ENCODE measurements at places on chromosomes 1 and 21.

- peak; percentile 6 for DNase-seq
Observed at GRCh38 chr1:201085902-201086735, 26.1 kb downstream of the CACNA1S start.

- DNase-seq: no peak
Observed at GRCh38 chr21:32842146-32842545, 70.6 kb upstream of the PAXBP1 start.

- DNase-seq: no peak
Observed at GRCh38 chr1:164020391-164020790, 538.6 kb upstream of the PBX1 start.

DNA sequence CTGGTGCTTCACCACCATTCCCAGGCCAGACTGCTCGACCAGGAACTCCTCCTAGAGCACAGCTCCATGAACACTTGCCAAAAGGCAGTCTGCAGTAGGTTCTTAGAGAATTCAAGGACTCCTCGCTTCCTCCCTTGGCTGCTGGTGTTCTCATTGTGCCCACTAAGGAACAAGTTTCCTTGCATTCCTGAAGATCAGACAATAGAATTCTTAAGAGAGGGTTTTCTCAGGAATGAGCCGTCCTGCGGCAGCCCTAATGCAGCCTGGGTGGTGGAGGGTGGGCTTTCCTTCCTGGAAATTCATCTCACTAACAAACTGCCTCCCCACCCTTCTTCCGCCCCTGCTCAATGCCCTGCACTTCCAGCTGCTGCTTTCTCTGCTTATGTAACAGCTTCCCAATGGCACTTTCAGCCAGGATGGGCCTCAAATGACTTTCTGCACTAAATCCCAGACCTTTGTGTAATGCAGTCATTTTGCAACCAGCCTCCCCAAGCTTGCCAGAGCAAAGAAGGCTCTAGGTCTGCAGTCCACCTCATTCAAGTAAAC lies 287.9 kb downstream of the PLPP3 start:
- no peak for DNase-seq
